Foreskin keratinocyte (primary cell): ENCODE measurements at places on chromosomes 11 and 22. TPM values are rescaled to one million over a fixed set of nuclear protein-coding genes. Genes with fewer than 3 reads are reported as not detected.

The GPHA2 gene
- 0.27 TPM in 1 of 2 replicates, not detected in the other for polyA plus RNA-seq

The GANAB gene
- 124 and 148 TPM in 2 replicates for polyA plus RNA-seq

The KIRREL3 gene
- polyA plus RNA-seq = 0.08 TPM in 1 of 2 replicates, not detected in the other

The PLA2G3 gene
- polyA plus RNA-seq = 0.65 and 0.84 TPM in 2 replicates

The GTSE1 gene
- polyA plus RNA-seq = 11.4 and 16.6 TPM in 2 replicates

- no peak for DNase-seq
Observed at GRCh38 chr11:95762534-95762933, 27.0 kb downstream of the FAM76B start.

DNA sequence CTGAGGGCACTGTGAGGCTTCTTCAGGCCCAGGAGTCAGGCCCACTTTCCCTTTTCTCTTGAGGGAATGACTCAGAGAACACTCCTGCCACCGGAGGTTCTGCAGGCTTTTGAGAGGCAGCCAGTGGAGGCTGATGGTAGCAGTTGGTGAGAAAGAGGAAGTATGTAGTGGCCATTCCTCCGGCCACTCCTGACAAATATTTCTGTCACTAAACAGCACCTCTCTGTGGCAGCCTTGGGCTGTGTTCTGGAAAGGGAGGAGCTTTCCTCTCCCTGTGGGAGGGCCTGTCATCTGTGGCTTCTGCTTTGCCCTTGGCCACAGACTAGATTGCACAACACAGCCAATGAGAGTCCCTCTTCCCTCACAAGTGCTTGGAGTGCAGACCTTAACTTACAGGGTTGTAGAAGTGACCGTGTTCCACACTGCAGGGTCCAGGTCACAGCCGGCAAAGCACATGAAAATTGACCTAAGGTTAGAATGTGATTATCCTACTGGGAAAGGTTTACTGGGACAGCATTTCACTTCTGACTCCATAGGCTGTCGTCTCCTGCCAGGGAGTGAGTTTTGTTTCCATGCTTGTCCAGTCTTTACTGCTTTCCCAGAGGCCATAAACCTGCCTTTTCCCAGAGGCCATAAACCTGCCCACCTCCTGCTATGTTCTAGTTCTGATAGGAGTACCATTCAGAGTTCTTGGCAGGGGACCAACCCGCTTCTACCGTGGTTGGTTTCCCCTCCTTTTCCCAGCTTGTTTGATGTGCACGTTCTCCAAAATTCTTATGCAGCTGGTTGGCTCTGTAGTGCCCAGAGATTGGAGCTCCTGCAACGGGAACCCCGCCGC, 33.3 kb downstream of the MARK2 start:
- DNase-seq = peak; percentile 72

DNA sequence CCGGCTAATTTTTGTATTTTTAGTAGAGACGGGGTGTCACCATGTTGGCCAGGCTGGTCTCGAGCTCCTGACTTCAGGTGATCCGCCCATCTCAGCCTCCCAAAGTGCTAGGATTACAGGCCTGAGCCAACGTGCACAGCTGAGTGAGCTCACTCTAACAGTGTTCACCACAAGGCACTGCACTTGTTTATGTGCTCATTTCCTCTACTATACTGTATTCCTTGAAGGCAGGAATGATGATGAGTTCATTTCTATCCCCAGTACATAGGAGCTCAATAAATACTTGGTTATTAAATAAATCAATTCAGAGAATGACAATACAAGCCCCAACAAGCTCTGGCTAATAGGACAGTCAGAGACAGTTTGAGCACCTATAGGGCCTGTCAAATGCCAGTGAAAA, 29.1 kb downstream of the ALG8 start:
- peak; percentile 72 for DNase-seq

DNA sequence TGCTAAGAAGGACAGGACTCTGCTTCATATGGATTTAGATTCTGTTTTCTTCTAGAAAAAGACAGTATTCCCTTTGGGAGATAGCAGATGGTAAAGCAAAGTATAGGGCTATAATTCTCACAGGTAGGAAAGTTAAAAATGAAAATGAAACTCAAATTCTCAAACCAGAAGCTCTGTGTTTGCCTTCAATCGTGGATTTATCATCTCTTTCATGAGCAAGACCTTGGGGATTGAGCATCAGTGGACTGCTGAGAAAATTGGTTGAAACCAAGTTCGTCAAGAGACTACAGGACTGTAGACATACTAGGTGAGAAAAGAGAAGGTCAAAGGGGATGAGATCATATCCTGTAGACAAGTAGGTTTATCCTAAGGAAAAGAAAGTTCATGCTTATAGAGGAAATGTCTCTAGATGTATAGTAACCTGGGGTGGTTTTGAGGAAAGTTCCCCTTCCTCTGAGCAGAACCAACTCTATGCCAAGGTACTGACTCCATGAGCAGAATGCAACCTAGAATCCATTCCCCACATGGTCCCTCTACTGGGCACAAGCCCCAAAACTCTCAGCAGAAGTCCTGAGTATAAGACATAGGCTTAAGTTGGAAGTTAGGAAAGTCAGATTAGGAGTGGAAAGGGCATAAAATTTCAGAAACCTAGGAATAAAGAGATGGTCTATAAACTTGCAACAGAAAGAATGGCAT, 46.5 kb downstream of the SLC5A12 start:
- DNase-seq = no peak

DNA sequence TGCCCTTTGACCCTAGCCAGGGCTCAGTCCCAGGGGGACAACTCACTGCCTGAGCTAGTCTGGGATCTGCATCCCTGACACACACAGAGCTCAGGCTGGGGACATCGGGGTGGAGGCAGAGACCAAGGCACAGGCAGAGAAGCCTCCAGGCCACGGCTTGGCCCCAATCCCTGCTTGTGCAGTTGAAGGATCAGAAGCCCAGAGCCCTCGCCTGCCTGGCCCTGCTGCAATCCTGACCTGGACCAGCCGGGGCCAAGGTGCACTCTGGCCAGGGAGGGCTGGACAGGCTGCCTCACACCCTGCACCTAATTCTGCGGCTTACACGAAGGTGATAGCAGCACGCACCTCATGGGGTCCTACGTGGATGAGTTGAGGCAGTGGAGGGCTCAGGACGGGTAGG, 34.6 kb downstream of the WNT7B start:
- no peak for DNase-seq

- DNase-seq = no peak
Observed at GRCh38 chr11:74480688-74481417, 12.7 kb downstream of the LIPT2 start.

GRCh38 chr11:108752297-108752751, 87.5 kb downstream of the DDX10 start:
- no peak for DNase-seq

GRCh38 chr11:116062129-116062489, 557.9 kb upstream of the CADM1 start:
- DNase-seq = no peak

GRCh38 chr22:46150655-46151477, 540 bp downstream of the PPARA start:
- DNase-seq = no peak

- no peak for DNase-seq
Observed at GRCh38 chr22:35886309-35886708, 142.3 kb downstream of the RBFOX2 start.

DNA sequence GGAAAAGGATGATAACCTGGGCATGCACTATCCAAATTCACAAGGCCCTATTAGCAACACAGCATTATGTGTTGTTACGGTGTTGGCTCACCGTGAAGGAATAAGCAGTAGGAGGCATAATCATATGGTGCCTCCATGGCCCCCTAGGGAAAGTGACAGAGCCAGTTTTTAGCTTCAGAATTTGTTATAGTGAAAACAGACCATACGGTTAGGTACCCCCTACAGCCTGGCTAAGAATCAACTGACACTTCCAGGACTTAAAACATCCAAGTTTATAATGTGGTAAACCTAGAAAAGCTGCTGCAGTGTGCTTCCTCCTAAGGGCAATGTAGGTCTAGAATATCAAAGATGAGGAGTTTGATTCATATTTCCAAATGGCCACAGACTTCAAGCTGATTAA, 30.4 kb downstream of the KIF18A start:
- no peak for DNase-seq

DNA sequence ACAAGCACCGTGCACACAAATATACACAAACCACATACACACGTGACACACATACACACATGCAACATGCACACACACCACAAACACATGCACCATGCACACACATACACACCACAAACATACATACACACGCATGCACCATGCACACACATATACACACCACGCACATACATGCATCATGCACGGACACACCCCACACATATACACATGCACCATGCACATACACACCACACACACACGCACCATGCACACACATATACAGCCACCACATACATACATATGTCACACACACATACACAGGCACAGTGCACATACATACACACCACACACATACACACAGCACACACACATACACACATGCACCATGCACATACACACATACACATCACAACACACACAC, 12.7 kb upstream of the B4GALNT4 start:
- DNase-seq = no peak

GRCh38 chr11:315051-315481, 1.2 kb downstream of the IFITM1 start:
- no peak for DNase-seq
